ENCODE measurements at places on chromosomes 4 and X. TPM values are rescaled to one million over a fixed set of nuclear protein-coding genes. Genes with fewer than 3 reads are reported as not detected.

- no peak for DNase-seq
Observed at GRCh38 chr4:108003982-108004515, 14.4 kb downstream of the HADH start.

GRCh38 chrX:9595174-9595573 is 130.3 kb downstream of the TBL1X start:
- DNase-seq = no peak

- DNase-seq = no peak
Observed at GRCh38 chrX:136047969-136048368, 62.7 kb downstream of the SLC9A6 start.

SPRY1 gene
- total RNA-seq = 28.0 TPM

PABPC1L2A gene
- total RNA-seq = not detected
